Activated naive CD8-positive, alpha-beta T cell treated with anti-CD3 and anti-CD28 coated beads for 36 hours (primary cell): ENCODE measurements at places on chromosomes 11 and 22. TPM values are rescaled to one million over a fixed set of nuclear protein-coding genes. Genes with fewer than 3 reads are reported as not detected.

SCGB1D2 gene
- total RNA-seq, result not detected

MS4A7 gene
- not detected for total RNA-seq

SCUBE1 gene
- total RNA-seq, result 0.23 TPM

RAC2 gene
- 528 TPM for total RNA-seq

KIRREL3 gene
- not detected for total RNA-seq

SYNGR1 gene
- 7.4 TPM for total RNA-seq

DNA sequence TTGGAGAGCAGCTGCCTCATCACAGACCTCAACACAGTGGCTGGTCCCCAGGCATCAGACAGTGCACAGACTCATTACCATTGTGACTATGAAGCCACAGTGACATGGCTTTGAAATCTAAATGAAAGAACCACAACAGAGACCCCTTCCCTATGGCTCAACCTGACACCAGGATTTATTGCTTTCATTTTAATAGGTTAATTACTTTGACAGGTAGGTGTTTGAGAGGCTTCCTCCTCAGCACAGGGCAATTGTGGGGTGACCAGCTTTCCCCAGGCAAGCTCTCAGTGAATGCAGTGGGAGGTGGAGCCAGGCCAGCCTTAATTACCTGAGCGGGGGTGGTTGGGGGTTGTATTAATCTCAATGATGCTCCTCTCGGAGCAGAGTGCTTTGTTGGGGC is 102.3 kb downstream of the CHST1 start:
- no peak for DNase-seq

- DNase-seq, result no peak
These were observed 12.9 kb downstream of the DNAL4 start for GRCh38 chr22:38781033-38781432.

GRCh38 chr22:40400159-40400558 is 29.8 kb downstream of the SGSM3 start:
- DNase-seq, result no peak

GRCh38 chr22:45452565-45453379 is 39.3 kb downstream of the RIBC2 start:
- DNase-seq, result no peak

- DNase-seq, result no peak
These were observed 62.7 kb downstream of the TECTA start for GRCh38 chr11:121163658-121164308.

DNA sequence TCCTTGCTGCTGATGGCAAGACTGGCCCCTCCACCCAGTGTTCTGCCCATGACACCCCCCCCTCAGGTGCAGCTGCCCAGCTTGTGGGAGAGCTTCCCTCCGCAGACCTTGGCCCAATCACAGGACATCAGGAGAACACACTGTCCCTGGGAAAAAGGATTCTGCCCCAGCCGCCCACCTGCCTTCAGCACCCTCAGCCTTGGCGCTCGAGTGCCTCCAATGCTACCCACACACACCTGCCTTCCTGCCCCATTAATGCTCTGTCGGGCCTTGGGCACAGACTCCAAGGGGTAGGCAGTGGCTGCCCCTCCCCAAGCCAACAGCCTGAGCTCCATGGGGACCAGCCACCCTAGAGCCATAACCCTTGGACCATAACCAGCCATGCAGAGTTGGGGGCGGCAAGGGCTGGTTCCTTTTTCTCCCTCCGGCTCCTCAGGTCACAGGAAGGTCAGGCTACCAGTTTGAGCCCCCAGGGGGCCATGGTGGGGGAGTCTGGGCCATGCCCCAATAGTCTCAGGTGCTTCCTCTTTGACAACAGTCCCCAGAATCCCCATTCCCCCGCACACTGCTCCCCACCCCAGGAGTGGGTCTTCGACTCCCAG is 1.3 kb upstream of the ZNF70 start:
- DNase-seq, result no peak
